ENCODE measurements at places on chromosomes 7 and 10.
A peak's percentile ranks its signal among the peaks of the same experiment; 100 is the strongest.

GRCh38 chr7:25429731-25430130 is 201.4 kb upstream of the NPVF start:
- DNase-seq, result no peak

DNA sequence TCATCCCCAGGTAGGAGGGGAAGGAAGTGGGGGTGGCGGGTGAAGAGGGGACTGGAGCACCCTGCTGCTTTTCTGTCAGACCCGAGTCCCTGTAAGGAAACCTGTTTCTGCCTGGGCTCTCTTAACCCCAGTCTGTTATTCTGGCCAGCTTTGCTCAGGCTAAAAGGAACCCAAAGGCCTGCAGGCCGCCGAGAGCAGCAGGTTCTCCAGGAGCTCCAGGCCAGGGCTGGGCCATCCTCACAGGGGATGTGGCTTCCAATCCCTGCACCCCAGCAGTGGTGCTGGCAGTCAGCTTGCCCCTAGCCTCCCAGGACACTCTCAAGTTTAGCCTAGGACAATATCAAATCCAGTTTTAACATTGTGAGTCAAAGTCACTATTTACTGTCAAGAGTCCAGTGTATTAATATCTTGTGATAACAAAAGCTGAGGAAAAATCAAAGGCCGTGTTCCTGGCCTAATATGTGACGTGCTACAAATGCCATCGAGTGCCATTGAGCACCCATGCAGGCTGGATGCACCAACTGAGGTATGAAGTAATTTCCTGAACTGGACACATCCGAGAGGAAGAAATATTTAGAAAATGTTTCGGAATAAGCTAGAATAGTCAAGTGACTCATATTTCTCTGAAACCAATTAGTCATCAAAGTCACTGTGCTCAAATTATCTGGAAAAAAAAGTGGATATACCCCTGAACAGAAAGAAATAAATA is 7.0 kb downstream of the PKD1L1 start:
- no peak for DNase-seq

GRCh38 chr10:86252556-86252955 is 114.0 kb downstream of the GRID1 start:
- DNase-seq, result peak; percentile 12

DNA sequence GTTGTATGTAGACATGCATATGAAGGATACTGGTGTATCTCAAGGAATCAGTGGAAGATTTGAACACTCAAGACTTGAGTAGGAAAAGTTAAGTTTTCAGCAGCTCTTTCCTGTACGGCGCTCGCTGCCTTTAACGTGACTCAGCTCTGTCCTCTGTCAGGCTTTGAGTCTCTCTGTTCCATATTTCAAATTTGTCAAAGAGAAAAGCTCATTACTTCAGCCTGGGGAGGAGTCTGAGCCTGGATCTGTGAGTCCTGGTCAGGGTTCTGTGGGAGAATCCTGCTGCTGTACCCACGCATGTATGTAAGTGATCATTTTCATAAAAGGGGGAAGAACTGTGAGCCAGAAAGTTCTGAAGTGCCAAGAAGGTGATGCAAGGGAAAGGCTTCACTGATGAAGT is 13.8 kb upstream of the MPP7 start:
- no peak for DNase-seq

GRCh38 chr7:27944643-27945042 is 204.7 kb downstream of the TAX1BP1 start:
- no peak for DNase-seq

DNA sequence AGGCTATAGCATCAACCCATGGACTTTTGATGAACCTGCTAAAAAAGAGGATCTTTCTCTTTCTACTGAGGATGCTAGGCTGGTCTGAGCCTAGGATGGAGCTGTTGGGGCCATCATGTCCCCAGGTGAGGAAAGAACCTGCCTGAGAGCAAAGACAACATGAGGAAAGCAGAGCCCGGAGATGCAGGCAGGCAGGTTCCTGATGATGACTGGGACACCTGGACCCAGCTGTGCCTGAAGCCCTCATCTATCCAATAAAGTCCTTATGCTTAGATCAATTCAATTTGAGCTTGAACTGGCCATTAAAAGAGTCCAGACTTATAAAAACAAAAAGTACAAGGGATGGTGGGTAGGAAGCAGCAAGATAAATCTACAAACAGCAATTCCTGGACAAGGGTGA is 48.9 kb downstream of the KIFBP start:
- no peak for DNase-seq

GRCh38 chr7:105177026-105177425 is 163.0 kb downstream of the KMT2E start:
- DNase-seq, result no peak

- no peak for DNase-seq
Measured at GRCh38 chr7:114660753-114661152, 246.1 kb downstream of the FOXP2 start.

- DNase-seq, result peak; percentile 93
Measured at GRCh38 chr10:72292223-72292691, 18.5 kb downstream of the DDIT4 start.

GRCh38 chr10:72265508-72265907 is 8.2 kb upstream of the DDIT4 start:
- peak; percentile 66 for DNase-seq

GRCh38 chr7:35768346-35768745 is 32.5 kb upstream of the SEPTIN7 start:
- no peak for DNase-seq

DNA sequence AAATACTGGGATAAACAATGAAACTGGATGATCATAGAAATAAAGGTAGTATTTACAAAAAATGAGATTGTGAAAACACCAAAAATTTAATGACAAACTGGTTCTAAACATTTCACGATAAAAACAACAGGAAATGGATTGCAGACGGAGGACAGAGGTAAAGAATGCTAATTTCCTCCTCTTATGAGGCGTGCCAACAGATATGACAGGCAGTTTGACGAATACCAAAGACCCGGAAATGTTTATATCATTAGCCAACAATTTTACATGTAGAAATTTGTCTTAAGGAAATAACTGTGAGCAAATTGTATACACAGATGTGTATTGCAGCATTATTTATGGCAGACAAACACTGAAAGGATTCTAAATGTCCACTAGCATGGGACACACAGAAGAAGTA is 162.0 kb upstream of the MGMT start:
- DNase-seq, result no peak

- DNase-seq, result no peak
Measured at GRCh38 chr7:12570168-12570533, 369 bp upstream of the SCIN start.

GRCh38 chr7:132760244-132760623 is 184.0 kb upstream of the PLXNA4 start:
- no peak for DNase-seq

- DNase-seq, result no peak
Measured at GRCh38 chr10:103139803-103140202, 53.3 kb downstream of the NT5C2 start.

DNA sequence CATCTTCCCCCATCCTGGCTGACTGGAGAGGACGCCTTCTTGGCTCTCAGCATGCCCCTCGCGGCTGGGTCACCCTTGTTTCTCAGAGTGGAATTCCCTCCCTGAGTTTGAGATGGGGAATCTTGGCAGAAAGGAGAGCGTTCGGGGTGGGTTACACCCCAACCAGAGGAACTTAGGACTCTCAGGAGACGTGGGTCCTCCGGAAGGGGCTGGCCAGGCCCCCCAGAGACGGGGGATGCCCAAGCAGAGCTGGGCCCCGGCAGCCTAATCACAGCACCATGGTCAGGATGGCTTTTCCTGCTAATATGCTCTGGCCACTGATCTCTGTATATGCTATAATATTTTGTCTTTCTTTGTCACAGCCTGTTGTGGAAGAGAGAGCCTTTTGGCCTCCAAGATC is 214.3 kb downstream of the WDR37 start:
- no peak for DNase-seq

DNA sequence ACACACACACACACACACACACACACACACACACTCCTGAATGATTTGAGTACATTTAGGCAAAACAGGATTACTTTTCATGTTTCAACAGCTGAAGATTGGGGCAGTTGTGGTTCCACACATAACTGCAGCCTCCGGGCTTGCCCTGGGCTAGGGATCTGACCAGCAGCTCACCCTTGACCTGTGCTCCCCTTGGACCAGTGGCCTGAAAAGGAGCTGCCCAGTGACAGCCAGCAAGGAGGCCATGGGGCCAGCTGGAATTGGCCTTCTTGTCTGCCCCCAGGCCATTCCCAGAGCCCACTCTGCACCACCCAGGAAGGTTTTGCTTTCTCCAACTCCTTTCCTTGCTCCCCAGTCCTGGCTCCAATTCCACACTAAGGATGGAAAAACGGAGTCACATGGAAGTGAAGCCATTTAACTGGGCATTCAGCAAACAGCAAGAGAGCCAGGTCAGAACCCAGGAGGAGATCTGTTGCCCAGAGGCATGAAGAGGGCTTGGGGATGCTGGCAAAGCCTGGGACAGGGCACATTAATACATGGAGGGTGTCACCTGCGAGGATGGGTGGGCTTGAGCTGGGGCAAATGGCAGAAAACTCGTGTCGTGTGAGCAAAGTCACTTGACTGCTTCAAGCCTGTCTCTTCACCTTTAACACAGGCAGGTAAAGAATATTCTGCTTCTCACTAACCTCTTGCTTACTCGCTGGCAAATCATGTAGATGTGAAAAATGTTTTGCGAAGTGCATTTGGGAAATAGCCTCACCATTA is 61.5 kb upstream of the GDF10 start:
- DNase-seq, result peak; percentile 43

DNA sequence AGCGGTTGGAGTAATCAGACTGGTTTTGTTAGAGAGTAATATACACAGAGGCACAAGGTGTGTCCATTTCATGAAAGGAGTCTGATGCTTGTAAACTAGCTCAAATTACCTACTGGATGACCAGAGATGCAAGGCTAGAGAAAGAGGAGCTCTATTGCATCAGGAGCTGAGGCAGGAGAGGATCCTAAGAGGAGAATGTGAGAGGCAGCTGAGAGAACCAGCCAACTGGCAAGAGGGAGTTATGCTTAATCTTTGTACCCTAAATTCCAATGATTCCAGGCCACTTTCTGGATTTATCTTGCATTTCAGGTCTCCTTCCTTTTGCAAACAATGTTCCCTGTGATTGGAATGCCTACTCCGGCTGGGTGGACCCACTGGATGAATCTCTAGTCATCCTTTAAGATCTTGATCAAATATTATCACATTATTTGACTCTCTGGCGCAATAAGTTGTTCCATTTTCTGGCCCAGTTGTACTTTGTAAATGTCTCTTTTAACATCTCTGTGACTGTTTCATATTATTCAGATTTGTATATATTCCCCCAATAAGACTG is 57.5 kb upstream of the PTPN12 start:
- no peak for DNase-seq

GRCh38 chr7:79988653-79989052 is 146.0 kb upstream of the GNAI1 start:
- DNase-seq, result no peak

GRCh38 chr10:63703113-63703670 is 182.0 kb downstream of the REEP3 start:
- DNase-seq, result no peak

GRCh38 chr10:113061054-113061430 is 111.0 kb downstream of the TCF7L2 start:
- DNase-seq, result no peak

GRCh38 chr10:82212753-82213152 is 337.8 kb downstream of the NRG3 start:
- no peak for DNase-seq

DNA sequence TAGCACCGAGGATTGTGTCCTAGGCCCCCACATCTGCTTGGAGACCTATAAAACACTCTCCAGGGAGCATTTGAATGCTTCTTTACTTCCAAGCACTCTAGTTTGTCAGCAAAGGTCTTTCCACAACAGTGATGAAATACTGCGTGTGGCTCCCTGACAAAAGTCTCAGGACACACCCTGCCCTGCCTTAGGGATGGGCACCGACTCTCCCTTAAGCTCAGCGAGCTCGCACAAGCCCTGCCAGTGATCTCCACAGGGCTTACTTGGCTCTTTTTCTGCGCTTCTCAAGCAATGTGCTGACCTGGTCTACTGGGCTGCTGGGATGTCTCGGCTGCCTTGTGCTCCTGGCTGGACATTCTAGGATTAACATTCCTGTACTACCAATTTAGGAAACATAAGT is 84.3 kb upstream of the MPP7 start:
- DNase-seq, result no peak

GRCh38 chr7:41869997-41870396 is 167.1 kb upstream of the INHBA start:
- DNase-seq, result no peak

DNA sequence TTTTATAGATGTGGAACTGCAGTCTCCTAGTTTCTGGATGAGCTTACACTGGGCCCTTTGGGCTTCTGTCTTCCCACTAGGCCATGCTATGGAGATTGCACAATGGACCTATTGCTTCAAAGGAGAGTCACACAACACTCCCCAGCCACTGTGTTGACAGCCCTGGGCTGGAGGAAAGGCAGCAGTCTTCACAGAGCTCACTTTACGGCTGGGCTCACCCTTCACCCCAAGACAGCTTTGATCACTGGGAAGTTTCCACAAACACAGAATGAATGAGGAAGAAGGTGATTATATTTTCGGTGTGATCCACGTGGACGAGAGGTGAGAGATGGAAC is 92.7 kb upstream of the GDF10 start:
- no peak for DNase-seq

GRCh38 chr7:41425926-41426325 is 277.0 kb downstream of the INHBA start:
- no peak for DNase-seq

DNA sequence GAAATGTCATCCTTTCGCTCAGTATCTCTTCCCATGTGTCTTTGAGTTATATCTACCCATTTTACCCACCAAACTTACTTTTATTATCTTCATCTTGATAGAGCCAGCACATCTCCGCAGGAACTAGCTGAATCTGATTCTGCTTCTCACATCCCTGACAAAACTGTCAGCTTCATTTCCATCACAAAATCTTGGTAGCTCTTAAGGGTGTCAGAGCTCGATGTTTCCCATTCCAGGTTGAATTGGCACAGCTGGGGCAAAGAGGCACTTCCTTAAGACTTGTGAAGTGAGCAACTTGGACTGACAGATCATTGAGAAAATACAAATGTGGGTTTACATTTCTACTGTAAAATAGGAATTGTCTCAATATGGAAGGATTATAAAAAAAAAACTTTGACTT is 434.5 kb downstream of the SUGCT start:
- no peak for DNase-seq

DNA sequence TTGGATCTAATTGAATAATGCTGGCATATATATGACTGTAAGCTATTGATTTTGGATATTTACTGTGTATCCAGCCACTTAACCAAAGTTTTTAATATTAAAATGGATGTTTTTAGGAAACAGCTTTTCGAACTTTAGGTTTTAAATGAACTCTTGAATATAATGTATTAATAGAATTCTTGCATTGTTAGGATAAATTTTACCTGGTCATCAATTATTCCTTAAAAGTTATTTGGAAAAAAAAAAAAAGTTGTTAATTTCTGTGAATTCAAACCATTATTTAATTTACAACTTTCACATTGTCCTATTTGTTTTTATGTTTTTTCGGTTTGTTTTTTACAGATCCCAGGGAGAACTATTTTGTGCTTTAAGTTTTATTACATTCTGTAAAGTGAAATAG is 9.8 kb downstream of the TMEM209 start:
- no peak for DNase-seq
